ENCODE measurements at places on chromosomes 7 and 10. TPM values are rescaled to one million over a fixed set of nuclear protein-coding genes. Genes with fewer than 3 reads are reported as not detected.

The PRTFDC1 gene
- total RNA-seq, result 0.97 TPM

The MMP21 gene
- total RNA-seq, result 0.79 TPM

The PLA2G12B gene
- total RNA-seq, result not detected

GRCh38 chr10:119677904-119678755 lies 26.9 kb downstream of the BAG3 start:
- no peak for DNase-seq

DNA sequence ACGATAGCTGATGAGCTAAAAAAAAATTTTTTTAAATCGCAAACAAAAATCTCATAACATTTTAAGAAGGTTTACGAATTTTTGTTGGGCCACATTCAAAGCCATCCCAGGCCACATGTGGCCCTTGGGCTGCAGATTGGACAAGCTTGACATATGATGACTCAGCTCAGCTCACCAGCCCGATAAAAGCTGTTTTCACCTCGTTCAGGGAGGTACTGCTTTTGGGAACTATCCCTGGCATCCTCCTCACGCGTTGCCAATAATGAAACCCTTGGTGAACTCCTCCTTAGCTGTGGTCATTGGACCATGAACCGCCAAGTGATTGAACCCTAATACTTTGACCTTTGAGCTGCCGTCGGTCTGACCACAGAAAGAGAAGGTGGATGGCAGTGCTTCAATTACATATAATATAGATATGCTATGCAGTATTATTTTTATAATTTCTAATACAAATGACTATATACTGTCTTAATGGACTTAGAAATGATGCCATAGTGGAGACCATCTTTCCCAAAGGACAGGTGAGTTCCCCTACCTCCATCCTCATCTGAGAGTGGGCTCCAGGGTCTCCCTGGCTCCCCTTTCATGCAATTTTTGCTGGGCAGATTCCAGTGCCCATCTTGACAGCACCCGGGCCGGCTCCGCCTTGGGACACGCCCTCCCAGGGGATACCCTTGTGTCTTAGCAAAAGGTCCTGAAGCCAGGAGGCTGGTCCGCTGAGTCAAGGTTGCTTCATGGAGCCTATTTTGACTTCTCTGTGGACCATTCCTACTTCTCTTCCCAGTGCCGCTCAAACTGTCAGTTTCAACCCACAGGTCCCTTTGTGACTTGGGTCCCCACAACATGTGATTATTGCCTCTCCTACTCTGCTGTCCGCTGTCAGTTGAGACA lies 707.2 kb downstream of the PARD3 start:
- no peak for DNase-seq

- no peak for DNase-seq
Measured at GRCh38 chr10:90968328-90969081, 47.6 kb upstream of the ANKRD1 start.

GRCh38 chr10:131975796-131976195 lies 5.9 kb downstream of the BNIP3 start:
- no peak for DNase-seq

DNA sequence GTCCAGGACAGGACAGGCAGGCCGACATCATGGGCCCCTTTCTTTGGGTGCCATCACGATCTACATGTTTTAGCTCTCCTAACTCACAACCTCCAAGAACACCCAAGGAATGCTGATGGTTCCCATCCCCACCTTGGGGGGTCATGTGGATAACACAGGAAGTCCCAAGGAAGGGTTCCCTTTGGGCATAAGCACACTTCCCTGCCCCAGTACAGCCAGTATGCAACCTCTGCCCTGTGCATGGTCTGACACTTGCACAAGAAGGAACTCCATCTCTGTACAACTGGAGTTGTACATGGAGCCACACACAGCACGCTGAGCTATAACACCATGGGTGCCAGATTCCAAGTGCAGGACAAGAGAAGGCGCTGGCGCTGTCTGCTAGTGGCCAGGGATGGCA lies 11.0 kb downstream of the MAT1A start:
- no peak for DNase-seq

DNA sequence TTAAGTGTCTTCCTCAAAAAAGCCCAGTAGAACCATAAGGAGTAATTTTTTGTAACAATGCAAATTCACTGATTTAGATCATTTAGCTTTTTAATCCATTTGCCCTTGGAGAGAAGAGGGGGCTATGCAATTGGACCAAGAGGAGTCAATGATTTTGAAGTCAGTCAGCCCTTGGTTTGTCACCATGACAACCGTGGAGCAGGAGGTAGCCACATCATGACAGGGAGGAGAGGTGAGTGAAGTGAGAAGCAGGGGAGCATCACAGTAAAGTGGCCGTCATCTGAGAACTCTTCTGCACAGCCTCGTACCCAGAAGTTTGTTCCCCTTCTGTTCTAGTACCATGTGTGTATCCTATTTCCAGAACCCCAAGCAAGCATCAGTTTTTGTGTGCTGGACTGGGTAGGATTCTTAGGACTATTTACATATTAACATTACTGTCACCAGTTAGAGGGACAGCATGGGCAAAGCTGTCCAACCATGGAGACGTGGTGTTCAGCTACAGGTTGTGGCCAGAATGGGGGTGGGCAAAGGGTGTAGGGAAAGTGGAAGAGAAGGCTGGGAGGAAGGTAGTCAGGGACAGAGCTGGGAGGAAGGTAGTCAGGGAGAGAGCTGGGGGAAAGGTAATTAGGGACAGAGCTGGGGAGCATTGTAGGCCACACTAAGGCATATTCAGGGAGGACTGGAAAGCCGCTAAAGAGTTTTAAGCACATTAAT lies 13.1 kb downstream of the UBE3C start:
- no peak for DNase-seq

- no peak for DNase-seq
Measured at GRCh38 chr7:5677538-5678294, 103.7 kb downstream of the RNF216 start.

GRCh38 chr10:43395571-43396060 lies 13.4 kb downstream of the HNRNPF start:
- DNase-seq, result peak; percentile 54

- DNase-seq, result no peak
Measured at GRCh38 chr7:116037401-116037800, 6.8 kb upstream of the TFEC start.

GRCh38 chr10:118778727-118779126 lies 24.0 kb upstream of the CACUL1 start:
- DNase-seq, result no peak

DNA sequence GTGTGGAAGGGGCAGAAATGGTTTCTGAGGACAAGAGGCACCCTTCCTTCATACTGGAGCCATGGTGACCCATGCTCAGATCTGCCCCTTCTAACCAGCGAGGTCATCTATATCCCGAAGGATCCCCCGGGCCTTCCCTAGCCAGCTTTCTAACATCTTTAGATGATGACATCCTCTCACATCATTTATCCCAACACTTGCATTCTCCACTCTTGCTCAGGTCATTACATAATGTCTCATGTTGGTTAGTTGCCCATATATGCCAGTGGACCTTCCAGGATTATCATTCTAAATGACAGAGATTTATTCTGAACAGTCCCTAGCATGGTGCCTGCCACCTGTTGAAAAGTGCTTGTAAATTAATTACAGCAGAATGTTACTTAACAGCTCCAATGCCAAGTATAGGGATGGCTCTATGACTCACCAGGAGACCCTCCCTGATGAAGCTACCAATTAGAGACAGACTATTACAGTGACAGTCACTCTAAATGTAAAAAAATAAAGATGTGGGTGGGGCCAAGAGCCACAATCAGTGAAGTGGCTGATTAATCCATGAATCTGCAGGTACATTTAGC lies 22.6 kb upstream of the ABLIM1 start:
- DNase-seq, result no peak

GRCh38 chr7:152979376-152979775 lies 219.8 kb downstream of the ACTR3B start:
- DNase-seq, result no peak

- no peak for DNase-seq
Measured at GRCh38 chr10:42984761-42985325, 92.0 kb upstream of the RET start.

DNA sequence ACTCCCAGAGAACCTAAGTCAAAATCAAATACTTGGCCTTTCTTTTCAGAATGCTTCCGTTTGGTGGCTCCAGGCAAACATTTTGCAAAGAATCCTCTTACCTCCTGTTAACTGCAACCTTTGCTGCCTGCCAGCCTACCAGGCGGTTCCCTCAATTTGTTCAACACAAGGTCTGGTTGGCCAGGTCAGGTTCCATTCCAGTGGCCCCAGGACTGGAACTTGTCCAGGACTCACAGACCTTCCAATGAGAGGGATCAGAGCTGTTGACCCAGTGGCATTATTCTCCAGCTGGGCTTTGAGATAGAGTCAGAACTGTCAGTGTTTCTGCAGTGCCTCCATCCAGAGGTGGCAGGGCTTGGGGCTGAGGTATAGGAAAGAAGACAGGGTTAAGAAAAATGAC lies 137.0 kb downstream of the NEUROD6 start:
- DNase-seq, result no peak

DNA sequence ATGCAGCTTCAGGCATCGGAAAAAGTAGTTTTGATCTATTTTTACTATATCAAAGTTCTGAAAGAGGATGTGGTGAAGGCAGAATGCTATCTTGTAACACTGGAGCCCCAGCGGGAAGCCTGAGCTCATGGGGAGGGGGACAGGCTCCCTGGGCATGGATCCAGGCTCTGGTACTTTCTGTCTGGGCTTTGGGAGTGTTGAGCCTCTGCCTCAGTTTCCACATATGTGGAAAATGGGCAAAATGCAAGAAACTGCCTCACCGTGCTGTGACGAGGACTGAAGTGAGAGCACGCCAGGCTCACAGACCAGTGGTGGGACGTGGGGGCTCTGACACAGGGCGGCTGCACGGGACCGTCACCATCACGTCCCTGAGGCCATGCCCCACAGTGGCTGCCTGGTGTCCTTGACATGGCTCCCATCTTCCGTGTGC lies 182.9 kb upstream of the SHH start:
- no peak for DNase-seq

GRCh38 chr10:102729029-102730026 lies 14.4 kb upstream of the WBP1L start:
- DNase-seq, result no peak

GRCh38 chr7:41148521-41148951 lies 554.4 kb downstream of the INHBA start:
- no peak for DNase-seq

DNA sequence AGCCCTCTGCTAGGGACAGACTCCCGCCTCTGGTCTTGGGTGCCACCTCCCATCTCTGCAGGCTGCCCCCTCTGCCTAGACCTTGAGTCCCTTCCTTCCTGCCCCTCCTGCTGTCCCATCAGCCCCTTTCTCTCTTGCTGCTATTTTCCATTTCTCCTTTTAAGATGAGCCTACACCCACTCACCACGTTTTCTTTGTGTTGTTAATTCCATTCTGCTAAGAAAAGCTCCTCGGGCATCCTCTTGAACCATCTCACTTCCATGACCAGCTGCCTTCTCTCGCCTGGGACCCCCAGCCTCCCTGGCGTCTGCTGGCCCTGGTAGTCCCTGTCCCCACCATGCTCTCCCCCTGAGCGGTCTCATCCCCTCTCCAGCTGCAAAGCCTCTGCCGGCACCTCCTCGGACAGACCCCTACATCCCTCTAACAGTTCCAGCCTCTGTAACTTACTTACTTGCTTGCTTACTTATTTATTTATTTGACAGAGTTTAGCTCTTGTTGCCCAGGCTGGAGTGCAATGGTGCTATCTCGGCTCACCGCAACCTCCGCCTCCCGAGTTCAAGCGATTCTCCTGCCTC lies 95.8 kb upstream of the SH2B2 start:
- DNase-seq, result no peak

GRCh38 chr7:101167645-101168411 lies 2.5 kb upstream of the VGF start:
- no peak for DNase-seq
